ENCODE measurements at places on chromosomes 3 and 15. TPM values are rescaled to one million over a fixed set of nuclear protein-coding genes. Genes with fewer than 3 reads are reported as not detected.

Gene SLC9A9
- not detected for polyA plus RNA-seq

DNA sequence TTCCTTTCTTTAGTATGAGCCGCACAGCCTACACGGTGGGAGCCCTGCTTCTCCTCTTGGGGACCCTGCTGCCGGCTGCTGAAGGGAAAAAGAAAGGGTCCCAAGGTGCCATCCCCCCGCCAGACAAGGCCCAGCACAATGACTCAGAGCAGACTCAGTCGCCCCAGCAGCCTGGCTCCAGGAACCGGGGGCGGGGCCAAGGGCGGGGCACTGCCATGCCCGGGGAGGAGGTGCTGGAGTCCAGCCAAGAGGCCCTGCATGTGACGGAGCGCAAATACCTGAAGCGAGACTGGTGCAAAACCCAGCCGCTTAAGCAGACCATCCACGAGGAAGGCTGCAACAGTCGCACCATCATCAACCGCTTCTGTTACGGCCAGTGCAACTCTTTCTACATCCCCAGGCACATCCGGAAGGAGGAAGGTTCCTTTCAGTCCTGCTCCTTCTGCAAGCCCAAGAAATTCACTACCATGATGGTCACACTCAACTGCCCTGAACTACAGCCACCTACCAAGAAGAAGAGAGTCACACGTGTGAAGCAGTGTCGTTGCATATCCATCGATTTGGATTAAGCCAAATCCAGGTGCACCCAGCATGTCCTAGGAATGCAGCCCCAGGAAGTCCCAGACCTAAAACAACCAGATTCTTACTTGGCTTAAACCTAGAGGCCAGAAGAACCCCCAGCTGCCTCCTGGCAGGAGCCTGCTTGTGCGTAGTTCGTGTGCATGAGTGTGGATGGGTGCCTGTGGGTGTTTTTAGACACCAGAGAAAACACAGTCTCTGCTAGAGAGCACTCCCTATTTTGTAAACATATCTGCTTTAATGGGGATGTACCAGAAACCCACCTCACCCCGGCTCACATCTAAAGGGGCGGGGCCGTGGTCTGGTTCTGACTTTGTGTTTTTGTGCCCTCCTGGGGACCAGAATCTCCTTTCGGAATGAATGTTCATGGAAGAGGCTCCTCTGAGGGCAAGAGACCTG is 13.2 kb downstream of the GREM1 start:
- H3K4me1 ChIP-seq: no peaks in the 10 kb centered on the region
- H3K4me3 ChIP-seq: no peak overlapping the region
- DNase-seq: no peak
- H3K27me3 ChIP-seq: no peaks in the 10 kb centered on the region

DNA sequence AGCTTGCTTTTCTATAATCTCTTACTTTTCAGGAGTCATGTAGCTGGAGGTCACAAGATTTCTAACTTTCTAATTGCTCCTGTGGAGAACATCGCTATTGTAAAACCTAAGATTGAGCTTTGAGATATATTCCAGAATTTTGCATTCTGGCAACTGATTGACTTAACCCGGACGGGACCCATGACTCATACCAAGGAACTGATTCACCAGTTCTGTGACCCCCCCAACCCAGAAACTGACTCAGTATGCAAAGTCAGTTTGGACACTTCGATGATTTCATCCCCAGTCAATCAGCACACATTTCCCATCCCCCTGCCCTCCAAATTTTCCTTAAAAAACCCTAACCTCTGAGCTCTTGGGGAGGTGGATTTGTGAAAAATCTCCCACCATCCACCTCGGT is 396.5 kb upstream of the GBE1 start:
- no peak for DNase-seq
- H3K4me1 ChIP-seq: no peaks in the 10 kb centered on the region
- no peaks in the 10 kb centered on the region for H3K27me3 ChIP-seq
- H3K27ac ChIP-seq: no peak overlapping the region
- no peak overlapping the region for H3K4me3 ChIP-seq

DNA sequence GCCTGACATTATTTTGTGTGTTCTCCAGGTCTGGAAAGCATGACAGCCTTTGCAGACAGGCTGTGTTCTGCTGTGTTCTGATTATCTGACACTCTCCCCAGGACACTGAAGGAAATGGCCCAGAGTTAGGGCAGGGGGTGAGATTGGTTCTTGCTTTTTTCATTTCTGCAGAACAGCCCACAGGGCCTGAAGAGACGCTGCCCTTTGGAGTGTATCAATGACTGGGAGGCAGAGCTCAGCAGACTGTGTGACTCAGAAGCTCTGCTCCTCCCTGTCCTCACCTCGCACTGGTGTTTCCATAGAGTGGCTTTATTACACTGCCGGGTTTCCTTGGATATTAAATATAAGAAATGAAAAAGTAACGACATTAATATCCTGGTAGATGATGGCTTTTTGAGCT is 523.6 kb downstream of the NTRK3 start:
- no peaks in the 10 kb centered on the region for H3K27me3 ChIP-seq
- H3K4me1 ChIP-seq: peaks cover 27% of the 10 kb centered on the region

DNA sequence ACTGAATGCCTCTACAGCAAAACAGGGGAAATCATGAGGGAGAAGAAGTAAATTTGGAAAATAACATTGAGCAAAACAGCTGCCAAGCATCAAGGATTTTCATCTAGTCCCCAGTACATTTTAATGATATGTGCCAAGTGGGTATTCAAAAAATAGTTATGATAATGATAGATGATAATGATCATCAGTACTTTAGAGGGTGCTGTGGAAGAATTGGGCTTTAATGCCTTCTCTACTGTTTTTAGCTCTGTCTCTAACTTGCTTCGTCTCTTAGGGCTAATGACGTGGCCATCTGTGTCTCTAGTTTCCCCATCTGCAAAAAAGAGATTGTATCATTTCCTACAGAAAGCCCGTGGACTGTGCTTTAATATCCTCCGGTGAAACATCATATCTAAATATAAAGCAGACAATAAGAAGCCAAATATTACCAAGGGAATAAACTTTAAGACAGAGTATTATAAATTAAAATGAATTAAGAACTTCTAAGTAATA is 10.2 kb upstream of the FSIP1 start:
- H3K4me3 ChIP-seq: no peak overlapping the region
- peak; percentile 66 for DNase-seq
- no peaks in the 10 kb centered on the region for H3K27me3 ChIP-seq
- peak overlapping the region; percentile 36 for H3K27ac ChIP-seq
- peaks cover 16% of the 10 kb centered on the region for H3K4me1 ChIP-seq
- H3K36me3 ChIP-seq: no peaks in the 10 kb centered on the region
